ENCODE measurements at places on chromosomes 12 and 14.

DNA sequence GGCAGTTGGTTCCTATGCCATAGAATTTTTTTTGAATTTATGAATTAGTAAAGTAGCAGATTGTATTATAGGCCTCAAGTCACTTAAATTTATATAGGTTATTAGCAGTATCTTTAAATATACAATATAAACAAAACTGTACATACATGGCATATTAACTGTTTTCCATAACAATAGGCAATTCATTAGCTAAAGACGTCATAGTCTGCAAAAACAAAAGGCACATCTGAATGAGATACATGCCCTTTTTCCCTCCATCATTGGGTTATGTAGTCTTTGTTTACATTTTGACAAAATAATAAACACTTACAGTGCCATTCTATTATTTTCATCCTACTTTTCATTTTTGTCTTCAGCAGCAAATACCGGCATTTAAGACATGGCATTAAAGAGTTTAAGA is 1.1 kb upstream of the VCPKMT start:
- no peak for DNase-seq

- no peak for DNase-seq
Observed at GRCh38 chr12:131855521-131856142, 27.4 kb downstream of the MMP17 start.

DNA sequence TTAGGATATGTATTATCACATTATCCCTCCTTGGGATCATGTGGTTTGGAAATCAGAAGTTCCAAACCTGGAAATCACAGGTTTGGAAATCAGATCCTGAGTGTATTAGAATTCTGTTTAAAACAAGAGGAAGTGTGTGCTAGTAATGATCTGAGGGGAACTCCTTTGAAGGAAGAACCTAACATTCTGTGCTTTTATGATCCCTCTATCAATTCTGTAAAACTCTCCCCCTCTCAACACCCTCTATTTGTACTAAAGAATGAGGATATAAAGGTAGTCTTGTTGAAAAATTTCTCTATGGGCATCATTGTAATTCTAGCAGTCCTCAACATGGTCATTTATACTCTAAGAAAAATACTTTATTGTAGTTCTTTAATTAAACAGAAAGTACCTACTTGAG is 97.4 kb downstream of the SRGAP1 start:
- DNase-seq, result no peak

DNA sequence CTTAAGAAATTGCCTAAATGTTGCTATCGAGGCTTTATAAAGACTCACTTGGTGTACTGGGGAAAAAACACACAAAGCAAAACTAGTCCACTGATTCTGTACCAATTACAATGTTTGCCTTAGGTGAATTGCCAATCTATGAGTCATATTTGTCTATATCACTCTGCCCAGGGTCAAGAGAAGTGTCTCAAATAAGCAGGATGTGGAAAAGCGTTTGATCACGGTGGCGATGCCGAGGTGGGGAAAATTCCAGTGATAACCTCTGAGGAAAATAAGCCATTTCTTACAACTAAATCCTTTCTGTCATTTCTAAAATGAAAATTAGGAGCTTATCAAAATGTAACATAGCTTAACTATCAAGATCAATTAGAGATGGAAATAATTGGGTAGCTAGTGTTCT is 148.6 kb upstream of the DIO3 start:
- no peak for DNase-seq

GRCh38 chr14:24483604-24484252 is 24.3 kb downstream of the CMA1 start:
- DNase-seq, result no peak

GRCh38 chr14:65972891-65973290 is 513.3 kb upstream of the CCDC196 start:
- DNase-seq, result no peak

DNA sequence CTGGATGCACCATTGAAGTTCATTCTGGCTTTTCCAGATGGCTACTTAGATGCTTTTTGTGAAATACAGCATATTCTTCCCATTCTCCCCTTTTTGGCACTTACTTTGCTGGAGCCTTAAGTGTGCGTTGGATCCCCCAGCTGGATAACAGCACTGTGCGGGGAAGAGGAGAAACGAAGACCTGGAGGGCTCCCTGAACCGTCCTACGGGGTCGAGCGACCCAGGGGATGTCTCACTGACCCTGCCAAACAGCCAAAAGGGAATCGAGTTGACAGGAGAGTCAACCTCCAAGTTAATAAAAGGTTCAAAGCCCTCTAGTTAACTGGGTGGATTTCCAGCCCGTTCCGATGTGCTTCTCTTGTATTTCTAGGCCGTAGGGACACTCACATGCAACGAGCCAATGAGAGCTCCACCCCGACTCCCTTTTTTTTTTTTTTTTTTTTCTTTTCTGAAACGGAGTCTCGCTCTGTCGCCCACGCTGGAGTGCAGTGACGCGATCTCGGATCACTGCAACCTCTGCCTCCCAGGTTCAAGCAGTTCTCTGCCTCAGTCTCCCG is 1.0 kb upstream of the CAMKK2 start:
- no peak for DNase-seq

DNA sequence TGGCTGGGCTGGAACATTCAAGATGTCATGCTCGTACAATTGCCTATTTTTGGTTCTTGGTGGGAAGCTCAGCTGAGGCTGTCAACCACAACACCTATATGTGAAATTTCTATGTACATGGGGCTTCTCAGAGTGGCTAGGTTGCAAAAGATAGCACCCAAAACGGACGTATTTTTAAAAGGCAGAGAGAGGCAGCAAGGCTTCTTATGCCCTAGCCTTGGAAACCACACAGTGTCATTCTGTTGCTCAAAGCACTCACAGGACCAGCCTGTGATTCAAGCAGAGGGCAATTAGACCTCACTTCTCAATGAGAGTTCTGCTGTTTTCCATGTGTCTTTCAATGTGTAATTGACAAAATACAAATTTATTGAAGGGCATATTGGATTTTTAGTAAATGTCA is 134.0 kb downstream of the GXYLT1 start:
- DNase-seq, result no peak

GRCh38 chr12:83434600-83434999 is 747.9 kb downstream of the TMTC2 start:
- no peak for DNase-seq

DNA sequence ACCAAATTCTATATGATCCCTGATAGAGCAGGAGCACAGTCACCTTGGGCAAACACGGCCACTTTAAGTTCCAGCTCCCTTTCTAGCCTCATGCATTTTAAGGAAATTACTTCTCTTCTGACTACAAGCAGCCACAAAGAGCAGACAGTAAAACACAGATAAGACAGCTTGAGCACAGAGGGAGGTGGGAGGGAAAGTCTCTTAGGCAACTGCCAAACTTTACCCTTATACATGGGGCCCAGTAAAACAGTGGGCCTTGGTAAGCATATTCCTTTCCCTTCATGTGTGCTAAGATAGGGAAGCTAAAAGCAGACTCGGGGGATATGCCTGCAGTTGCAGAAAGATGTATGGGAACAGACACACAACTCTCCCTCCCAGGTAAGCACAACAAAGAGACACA is 235.9 kb downstream of the CPNE8 start:
- DNase-seq, result no peak

- no peak for DNase-seq
Observed at GRCh38 chr12:114240288-114240687, 165.7 kb downstream of the TBX5 start.

- DNase-seq, result no peak
Observed at GRCh38 chr12:65343801-65344200, 65.3 kb downstream of the MSRB3 start.

- DNase-seq, result no peak
Observed at GRCh38 chr12:40733871-40734270, 41.6 kb downstream of the CNTN1 start.

- DNase-seq, result no peak
Observed at GRCh38 chr12:130831246-130831645, 7.8 kb downstream of the STX2 start.

DNA sequence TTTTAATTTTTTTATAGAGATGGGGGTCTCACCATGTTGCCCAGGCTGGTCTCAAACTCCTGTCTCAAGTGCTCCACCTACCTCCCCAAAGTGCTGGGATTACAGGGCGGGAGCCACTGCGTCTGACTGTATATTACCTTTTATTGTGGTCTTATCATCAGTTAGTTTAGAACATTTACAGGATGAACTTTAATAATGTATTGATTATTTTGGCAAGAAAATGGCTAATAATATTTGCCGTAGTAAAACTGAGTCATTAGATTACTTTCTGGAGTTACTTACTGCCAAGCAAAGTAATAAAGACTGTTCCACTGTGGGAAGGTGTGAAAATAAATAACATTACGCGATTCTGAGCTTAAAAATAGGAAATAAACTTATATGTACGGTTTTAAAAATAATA is 21.9 kb upstream of the KDM2B start:
- no peak for DNase-seq

DNA sequence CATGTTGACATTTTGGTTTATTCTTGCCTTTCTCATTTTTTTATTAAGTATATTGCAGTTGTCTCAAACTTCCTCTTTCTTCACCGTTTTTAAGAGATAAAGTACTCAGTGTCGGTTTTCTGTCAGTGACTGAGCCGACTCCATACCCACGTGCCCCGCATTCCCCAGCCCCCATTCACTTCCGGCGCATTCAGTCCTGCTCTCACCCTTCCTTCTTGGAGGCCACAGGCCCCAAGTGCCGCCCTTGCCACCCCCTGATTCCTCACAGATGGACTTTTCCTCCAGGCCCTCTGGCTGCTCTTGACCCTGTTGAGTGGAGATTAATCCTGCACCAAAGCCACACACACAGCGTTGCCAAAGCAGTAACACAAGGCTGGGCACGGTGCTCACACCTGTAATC is 19.1 kb upstream of the DNAH10 start:
- DNase-seq, result no peak

- DNase-seq, result no peak
Observed at GRCh38 chr14:63322897-63323573, 4.3 kb upstream of the GPHB5 start.

Data from GM10248 (cell line).